ENCODE measurements at places on chromosomes 16 and 17. TPM values are rescaled to one million over a fixed set of nuclear protein-coding genes. Genes with fewer than 3 reads are reported as not detected.

Gene P2RX5
- polyA plus RNA-seq: 0.79 TPM

Gene LRRC46
- polyA plus RNA-seq: 0.93 TPM

Gene CDH13
- polyA plus RNA-seq: 40.1 TPM

Gene TBC1D3
- polyA plus RNA-seq: not detected

Gene RNF112
- 1.5 TPM for polyA plus RNA-seq

Gene STX1B
- 4.2 TPM for polyA plus RNA-seq

GRCh38 chr16:65634291-65634690 lies 512.4 kb upstream of the CDH11 start:
- no peak for DNase-seq

DNA sequence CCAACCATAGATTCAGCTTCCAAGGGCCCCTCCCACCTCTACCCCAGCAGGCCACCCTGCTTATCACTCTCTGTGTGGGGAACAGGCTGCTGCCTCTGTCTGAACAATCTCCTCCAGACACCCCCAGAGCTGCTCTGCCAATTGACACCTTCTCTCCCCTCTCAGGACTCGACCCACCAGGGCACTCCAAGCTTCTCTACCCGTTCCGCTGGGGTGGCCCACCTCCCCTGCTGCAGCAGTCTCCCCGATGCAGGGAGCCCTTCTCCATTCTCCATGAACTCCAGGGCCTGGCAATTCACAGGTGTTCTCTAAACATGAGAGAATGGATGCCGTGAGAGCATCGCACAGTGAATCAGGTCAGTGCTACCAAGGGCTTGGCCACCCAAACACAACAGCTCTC lies 28.3 kb upstream of the FAAP100 start:
- DNase-seq: no peak

DNA sequence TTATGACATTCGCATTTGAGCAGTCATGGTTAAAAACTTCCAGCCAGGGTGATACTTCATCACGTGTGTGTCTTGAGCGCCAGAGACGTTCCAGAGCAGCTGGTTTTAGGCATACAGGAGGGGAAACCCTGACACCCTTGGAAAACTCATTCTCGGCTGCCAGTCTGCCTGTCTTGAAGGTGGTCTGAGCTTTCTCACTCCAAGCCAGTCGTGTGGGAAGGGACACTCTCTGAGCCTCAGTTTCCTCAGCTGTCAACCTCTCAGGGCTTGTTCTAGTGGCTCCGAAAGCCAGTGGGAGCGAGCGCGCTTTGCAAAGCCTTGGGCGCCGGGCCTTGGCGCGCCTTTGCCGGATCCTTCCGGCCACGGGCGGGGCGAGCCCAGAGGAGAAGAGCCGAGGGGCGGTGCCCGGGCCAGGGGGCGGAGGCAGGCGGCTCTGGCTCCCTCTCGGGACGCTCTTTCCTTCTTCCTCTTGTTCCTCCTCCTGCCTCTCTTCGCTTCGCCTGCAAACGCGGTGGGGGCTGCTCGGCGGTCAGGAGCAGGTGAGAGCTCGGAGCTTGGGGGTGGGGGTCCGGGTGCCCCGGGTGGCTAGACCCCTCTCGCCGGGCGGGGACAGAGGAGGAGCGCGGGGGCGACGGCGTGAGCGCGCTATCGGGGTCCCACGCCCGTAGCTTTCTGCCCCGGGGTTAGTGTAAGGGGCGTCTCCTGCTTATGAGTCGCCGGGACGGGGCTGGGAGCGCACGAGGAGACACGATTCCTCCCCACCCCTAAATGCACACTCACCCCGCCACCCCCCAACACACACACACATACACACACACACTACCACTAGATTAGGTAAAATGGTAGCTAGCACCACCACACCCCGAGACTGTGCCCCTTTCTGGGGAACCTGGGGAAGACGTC lies at the start of gene LDAF1:
Gene LDAF1, plus strand, starts transcription at position 467 of the 903 bp plus-strand sequence. CDS start 2,509 bp downstream, outside the sequence.
- peak; percentile 68 for DNase-seq

GRCh38 chr17:28645576-28645939 lies 600 bp upstream of the BLTP2 start:
- DNase-seq: no peak

- peak; percentile 75 for DNase-seq
Observed at GRCh38 chr16:12229759-12230594, 253.4 kb downstream of the SNX29 start.

DNA sequence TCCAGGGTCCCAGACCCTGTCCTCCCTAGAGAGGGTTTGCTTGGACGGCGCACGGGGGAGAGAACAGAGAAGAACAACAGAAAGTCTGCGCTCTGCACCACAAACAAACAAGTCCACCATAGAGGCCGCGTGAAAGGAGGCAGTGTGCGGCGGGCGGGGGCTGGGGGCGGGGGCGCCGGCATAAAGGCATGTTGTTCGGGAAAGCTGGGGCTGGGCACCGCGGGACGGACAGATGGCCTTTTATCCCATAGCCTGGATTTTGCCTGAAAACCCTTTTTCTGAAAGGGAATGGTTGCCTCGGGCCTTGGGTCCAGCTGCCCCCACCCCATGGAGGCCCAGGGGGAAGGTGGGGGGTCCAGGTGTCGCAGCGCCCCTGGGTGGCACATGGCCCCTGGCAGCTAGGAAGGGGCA lies 26.0 kb downstream of the FA2H start:
- DNase-seq: no peak

DNA sequence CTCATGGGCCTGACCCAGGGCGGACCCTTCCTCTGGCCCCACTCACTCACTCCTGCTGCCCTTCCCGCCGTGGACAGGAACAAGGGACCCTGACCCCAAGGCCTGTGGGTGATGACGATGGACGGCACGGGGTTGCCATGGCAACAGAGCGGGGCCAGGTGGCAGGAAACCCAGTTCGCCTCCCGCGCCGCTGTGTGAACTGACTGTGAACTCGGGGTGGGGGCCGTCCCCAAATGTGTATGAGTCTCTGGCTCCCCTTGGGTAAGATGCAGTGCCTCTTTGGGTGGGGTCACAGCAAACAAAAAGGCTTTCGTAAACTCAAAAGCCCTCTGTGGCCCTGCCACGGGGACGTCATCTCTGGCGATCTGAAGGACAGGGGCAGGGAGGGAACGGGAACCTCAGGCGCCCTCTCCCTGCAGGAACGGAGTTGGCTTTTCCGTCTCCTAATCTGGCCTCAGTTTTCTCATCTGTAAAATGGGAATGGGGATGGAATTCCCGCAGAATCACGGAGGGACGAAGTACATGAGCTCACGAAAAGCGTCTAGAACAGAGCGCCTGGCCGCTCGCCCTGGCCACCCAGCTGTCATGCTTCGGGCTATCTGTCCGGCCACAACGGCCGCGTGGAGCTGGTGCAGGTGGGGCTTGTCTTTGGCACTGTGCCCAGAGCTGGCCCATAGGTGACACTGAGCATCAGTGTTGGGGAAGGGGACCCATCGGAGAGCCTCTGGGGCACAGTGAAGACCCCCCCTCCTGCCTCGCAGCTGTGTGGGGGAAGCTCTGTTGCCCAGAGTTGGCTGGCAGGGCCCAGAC lies 44.9 kb upstream of the PABPN1L start:
- no peak for DNase-seq

DNA sequence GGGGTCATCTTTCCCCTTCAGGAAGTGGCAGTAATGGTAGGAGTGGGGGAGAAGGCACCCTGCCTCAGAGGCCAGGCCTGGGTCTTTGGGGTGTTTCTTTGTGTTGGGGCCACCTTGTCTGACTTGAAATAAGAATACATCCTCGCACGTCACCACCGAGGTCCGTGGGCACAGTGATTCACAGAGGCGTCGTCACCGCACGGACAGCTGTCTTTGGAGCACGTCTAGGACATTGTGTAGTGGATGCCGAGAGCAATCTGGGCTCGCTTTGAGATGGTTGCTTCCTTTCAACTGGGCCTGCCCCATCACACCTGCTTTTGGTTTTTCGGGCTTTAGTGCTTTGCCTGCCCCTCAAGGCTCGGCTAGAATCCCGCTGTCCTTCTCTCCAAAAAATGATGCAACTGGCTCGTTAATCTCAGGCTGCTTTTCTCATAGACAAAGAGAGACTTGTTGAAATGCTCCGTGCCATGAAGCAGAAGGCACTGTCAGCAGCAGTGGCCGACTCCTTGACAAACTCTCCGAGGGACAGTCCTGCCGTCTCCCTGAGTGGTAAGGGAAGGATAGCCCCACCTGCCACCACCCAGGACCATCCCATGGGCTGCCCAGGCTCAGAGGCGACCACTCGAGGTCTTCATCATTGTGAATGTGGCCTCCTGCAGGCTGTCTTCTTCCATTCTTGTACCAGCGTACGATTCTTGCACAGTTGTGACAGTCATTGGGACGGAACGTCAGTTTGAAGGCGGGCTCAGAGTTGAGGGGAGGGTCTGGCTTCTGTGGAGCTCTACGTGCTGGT lies 24.0 kb downstream of the GINS2 start:
- no peak for DNase-seq

DNA sequence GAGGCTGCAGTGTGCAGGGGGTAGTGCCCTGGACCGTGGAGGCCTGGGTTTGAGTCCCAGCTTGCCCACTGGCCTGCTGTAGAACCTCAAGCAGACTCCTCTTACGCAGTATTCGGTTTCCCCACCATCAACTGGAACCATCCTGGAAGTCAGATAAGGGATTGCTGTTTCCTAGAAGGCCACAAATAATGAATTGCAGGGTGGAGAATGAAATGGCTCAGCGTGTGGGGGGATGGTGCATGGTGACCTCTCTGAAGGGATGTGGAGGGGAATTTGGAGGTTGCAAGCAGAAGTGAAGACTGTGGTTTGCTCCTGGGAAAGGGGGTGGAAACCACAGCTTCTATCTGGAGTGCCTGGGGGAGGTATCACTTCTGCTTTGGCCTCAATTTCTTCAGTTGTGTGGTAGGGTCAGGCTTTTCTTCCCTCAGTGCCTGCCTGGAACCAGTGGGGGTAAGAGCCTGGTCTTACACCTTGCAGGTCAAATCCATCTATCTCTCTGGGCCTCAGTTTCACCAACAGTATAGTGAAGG lies 1.7 kb downstream of the ADGRG5 start:
- DNase-seq: peak; percentile 42

All from fibroblast of lung (primary cell).